Fibroblast of upper back skin (primary cell): ENCODE measurements at places on chromosomes 1 and 21.

GRCh38 chr1:175504875-175505555, 238.4 kb downstream of the TNR start:
- no peak for DNase-seq

DNA sequence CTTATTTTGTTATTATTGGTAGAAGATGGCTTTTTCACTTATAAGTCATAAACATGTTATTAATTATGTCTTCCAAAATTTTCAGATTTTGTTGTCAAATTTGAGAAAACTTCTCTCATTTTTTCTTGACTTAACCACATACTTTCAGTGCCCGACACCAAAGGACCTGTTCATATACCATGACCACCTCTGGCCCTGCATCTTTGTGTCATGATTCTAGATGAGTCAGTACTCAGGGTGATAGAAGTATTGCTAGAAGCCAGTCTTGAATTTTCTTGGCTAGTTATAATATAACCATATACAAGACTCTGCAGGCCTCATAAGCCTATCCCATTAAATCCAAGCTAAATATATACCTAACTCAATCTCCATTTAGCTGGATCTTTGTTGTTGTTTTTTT, 35.4 kb upstream of the DPH5 start:
- no peak for DNase-seq

- no peak for DNase-seq
Measured at GRCh38 chr1:119324198-119324597, 44.4 kb upstream of the HAO2 start.

DNA sequence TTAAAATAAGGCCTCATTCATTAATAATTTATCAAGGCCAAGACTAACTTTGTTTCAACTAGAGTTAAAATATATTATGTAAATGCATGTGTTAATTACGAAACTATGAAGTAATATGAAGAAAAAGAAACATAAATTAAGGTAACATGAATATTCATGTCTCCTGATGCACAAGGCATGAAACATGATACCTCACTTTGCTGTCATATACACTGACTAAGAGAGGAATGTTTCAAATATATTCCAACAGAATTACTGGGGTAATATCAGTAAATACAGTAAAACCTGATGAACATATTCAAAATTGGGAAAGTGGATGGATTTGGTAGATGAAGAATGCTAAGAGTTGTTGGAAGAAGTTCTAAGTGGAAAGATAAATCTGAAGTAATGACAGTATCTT, 274.6 kb downstream of the LRRC7 start:
- DNase-seq: no peak

DNA sequence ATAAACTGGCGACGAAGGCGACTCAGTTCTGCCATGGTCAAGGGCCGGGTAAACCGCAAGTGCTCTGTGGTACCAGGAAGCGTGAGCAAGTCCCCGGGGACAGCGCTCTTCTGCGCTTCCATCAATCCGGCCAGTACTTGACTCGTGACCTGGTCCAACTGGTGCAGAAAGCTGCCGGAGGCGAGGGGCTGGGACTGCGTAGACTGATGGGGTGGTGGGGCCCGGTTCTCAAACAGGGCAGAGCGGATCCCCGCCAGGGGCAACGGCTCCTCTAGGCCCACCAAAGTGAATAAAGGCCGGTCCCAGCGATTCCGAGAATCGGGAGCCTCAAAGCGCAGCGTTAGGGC, 852 bp downstream of the KTI12 start:
- peak; percentile 22 for DNase-seq

GRCh38 chr1:89584781-89585180, 48.1 kb upstream of the LRRC8C start:
- DNase-seq: no peak

DNA sequence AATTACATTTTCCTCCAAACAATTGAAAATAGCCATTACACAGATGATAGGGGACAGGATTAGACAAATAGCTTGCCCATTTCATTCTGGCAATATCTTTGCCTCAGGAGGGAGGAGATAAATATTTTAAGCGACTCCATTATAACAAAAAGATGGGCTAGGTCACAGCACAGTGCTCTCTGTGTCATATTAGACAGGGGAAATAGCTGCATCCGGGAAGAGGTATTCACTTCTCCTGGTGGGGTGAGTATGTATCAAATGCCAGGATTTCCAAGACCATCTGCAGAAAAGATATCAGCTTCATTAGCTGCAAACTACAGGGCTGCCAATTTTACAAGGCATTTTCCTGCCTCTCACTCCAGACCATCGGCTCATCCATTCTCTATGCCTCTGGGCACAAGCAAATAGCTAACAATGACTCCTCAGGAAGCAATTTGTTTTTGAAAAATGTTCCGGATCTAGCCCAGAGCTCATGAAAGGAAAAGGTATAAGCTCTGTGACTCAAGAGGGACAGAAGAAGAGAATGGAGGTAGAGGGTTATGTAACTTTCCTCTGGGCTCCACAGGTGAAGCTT, 41.9 kb upstream of the ANGPTL7 start:
- no peak for DNase-seq

DNA sequence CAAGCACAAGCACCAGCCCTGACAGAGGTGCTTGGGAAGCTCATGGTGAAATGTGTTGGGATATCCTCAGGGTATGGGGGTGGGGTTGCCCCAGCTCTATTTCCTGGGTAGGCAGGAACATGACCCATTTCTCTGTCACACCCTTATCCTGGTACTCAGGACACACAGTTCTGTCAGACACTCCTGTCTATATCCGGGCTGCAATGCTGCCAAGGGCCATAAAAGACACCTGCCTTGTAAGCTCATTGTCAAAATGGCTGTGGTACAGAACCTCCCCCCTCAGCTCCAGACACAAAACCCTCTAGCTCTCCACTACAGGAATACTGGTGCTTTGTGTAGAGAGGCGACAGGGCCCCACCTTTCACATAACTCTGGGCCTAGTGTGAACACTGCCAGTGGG, 636.7 kb downstream of the PLA2G4A start:
- DNase-seq: no peak

GRCh38 chr1:220281159-220281574, 8.9 kb upstream of the RAB3GAP2 start:
- peak; percentile 61 for DNase-seq

DNA sequence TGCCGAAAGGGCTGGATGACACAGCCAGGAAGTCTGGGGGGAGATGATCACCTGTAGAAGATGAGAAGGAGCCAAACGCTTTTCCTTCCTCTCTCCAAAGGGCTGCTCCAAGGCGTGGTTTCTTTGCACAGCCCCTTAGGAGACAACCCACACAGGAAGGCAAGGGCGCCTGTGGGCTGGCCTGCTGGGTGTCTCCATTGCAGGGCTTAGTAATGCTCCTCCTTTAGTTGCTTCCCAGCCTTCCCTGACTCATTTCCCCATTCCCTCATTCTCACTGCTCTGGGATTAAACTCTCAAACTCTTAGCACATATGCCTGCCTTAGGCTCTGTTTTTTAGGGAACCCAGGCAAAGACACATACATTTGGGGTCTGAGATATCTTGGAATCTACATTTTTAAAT, 1.7 kb upstream of the CLCA1 start:
- peak; percentile 16 for DNase-seq

DNA sequence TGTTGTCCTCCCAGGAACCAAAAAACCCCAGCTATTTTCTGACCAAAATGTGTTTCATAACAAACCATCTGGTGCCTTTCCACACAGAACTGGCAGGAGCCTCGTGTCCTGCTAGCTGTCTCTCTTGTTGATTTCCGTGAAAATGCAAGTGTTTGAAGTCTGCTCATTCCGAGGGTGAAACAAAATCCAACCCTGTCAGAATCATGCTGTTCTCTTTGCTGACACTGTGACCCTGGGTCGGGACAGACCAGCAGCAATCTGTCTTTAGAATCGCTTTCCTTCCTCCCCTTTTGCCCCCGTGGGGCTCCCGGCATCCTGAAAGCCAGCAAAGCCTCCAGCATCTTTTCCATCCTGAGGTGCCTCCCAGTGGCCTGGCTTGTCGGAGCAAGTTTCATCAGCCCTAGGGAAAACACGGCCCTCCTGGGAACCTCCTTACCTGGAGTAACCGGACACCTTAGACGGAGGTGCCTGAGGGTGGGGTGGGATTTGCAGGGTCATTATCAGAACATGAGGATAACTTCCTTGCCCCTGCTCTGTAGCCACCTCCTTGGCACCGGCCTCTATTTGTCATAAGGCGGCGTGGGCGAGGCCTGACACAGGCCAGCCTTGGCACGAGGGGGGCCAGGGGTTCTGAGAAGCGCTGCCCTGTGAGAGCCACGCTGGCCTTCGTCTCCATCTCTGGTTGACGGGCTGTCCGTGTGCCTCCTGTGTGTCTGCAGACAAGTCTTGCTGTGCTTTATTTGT, 24.9 kb downstream of the LDLRAP1 start:
- peak; percentile 55 for DNase-seq

DNA sequence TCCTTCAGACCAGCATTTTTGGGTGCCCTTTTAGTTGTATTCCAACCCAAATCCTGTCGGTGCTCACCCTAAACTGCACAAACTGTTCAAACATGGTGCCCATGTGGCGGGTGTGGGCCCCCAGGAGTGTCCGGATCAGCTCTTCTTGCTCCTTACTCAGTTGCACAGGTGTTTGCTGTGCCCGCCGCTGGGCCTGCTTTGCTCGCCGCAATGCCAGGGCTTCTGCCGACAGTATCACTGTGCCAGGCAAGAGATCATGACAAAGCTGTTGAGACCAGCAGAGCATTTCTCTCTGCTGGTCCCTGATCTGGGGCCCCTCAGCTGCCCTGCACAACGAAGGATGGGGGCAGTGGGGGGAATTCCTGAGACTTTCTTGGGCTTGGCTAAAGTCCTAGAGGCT, 4.9 kb downstream of the NR1I3 start:
- no peak for DNase-seq

DNA sequence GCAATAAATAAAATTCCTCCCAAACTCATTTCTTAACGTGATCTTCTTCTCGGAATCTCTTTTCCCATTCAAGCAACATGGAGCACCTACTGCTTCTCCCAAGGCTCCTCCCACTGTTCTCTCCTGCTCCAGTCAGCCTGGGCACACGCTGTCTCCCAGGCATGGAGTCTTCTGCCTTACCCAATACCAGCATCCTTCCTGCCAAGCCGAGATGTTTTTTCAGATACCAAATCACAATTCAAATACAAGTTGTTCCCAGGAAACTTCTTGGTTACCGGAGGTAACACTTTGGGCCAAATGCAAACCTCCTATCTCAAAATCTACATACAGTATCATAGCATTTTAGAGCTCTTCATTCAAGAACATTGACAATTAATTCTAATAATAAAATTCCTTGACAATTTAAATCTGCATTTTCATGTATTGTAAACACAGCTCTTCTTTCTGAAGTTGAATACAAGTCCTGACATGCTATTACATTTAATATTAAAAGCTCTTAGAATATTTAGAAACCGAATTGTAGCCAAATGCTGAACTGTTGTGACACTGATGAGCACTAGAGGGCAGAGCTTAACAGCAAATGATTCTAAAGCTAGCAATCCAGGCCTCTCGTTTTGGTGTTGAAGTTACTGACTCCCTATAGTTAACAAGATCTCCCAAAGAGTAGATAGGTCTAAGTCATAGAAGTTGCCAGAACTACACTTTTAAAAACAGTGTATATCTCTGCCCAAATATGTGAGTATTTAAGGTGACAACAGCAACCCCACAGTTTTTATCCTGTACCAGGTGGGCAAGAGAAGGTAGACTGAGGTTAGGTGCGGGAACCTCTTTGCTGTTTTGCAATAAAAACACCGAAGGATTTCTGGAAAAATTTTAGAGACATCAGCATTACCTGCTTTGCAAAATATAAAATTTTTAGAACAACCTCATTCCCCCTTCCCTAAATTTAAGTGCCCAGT, 52.3 kb downstream of the BCAR3 start:
- DNase-seq: peak; percentile 78

DNA sequence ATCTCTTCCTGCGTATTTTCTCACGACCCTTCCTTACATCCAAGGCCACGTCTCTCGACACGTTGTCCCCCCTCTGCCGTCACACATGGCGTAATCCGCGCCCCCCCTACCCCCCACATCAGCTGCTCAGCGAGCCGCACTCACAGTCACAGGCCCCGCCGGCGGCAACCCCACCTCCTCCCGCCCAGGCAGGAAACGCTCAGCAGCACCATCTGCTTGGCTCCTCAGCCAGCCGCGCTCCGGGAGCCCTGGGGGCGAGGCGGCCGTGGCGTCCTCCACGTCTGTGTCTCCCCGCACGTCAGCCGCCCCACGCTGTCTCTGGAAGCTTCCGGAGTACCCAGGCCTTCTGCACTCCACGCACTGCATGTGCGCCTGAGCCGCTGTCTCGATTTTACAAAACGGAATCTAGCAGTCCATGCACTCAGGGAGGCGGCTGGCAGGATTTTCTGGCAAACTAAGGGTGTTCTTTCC, 64.6 kb downstream of the SIK1 start:
- DNase-seq: peak; percentile 78

DNA sequence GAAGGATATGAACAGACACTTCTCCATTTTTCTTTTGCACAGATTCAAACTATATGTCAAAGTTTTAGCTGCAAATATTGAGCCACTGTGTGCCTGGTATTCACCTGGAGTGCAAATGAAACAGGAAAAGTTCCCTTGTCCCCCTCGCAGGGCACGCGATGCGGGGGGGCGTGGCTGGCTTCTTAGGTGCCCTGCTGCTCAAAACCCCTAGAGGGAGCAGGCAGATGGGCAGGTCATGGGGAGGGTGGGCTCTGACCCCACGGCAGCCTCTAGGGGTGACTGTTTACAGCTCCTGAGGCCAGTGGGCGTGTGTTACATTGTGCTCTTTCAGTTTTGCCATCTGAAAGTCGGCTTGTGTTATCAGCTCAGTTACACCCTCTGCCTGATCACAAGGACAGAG, 931.2 kb upstream of the B3GALT2 start:
- DNase-seq: no peak

- no peak for DNase-seq
Measured at GRCh38 chr1:177996957-177997356, 27.1 kb upstream of the SEC16B start.

GRCh38 chr21:44344541-44345183, 5.5 kb upstream of the CFAP410 start:
- no peak for DNase-seq

DNA sequence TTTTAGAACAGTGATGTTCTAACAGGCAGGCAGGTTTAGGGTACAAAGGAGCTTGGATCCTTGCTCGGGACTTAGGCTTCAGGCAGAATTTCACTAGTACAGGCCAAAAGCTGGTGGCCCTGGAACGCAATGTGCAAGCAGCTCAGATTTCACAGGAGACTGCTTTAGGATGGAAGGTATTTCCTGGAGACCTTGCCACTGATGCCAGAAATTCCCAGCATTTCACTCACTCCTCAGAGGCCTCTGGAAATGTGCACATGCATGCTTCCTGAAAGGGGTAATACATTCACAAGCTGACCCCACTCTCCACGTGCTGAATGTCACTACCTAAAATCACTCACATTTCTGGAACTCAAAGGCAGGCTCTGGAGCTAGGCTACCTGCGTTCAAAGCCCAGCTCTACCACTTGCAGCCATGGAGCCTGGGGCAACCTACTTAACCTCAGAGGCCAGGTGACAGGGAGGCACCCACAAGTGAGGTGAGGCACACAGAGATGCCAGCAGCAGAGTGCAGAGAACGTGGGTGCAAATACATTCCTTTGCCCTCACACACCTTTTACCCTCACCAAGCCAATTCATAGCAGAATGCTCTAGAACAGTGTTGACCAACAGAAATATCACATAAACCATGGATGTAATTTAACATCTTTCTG, 56.5 kb downstream of the CDC7 start:
- DNase-seq: peak; percentile 69
